ENCODE measurements at places on chromosomes 5 and 9. TPM values are rescaled to one million over a fixed set of nuclear protein-coding genes. Genes with fewer than 3 reads are reported as not detected.

The CD14 gene
- 10.3 TPM for total RNA-seq

The PCDHGA10 gene
- 1.2 TPM for total RNA-seq

DNA sequence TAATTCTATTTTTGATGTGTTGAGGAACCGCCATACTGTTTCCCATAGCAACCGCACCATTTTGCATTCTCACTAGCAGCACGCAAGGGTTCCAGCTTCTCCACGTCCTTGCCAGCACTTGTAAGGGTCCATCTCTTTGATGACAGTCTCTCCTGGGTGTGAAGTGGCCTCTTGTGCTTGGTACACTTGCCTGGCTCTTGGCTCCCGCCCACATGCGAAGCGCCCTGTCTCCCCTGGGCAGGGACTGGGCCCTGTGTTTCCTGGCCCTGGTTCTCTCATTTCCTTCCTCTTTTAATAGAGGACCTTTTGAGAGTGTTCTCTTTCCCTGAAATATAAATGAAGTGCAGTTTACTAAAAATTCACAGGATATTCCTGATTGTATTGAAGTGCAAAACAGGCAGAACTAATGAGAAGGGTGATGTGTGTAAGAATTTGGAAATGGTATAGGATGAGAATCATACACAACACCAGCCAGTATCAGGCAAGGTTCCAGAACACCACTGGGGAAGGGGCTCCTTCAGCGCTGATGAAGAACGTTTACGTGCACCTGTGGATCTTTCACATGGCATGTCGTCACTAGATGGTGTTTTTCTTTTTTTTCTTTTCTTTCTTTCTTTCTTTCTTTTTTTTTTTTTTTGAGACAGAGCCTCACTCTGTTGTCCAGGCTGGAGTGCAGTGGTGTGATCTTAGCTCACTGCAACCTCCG lies 73.0 kb downstream of the EHMT1 start:
- no peaks in the 10 kb centered on the region for H3K27me3 ChIP-seq
- H3K36me3 ChIP-seq, result 0 out of 2 replicates have a peak, but pooled peaks cover 2% of the 10 kb centered on the region
- H3K4me3 ChIP-seq, result no peak overlapping the region
- H3K4me1 ChIP-seq, result no peaks in the 10 kb centered on the region
- DNase-seq, result no peak

- H3K27ac ChIP-seq, result no peak overlapping the region
- H3K4me3 ChIP-seq, result no peak overlapping the region
- no peak for DNase-seq
- no peaks in the 10 kb centered on the region for H3K4me1 ChIP-seq
- no peaks in the 10 kb centered on the region for H3K27me3 ChIP-seq
Observed at GRCh38 chr5:108028412-108028811, 353.5 kb downstream of the FBXL17 start.

GRCh38 chr9:89985068-89985467 lies 380.3 kb downstream of the GADD45G start:
- no peaks in the 10 kb centered on the region for H3K27me3 ChIP-seq
- no peaks in the 10 kb centered on the region for H3K4me1 ChIP-seq
- no peaks in the 10 kb centered on the region for H3K36me3 ChIP-seq
- DNase-seq, result no peak

The CYLC2 gene
- total RNA-seq, result not detected

Data from SJSA1 (cell line).